H7 (cell line): ENCODE measurements at places on chromosomes 7 and 10.

- no peak for DNase-seq
These were observed 128.4 kb upstream of the TCF7L2 start for GRCh38 chr10:112821663-112822062.

DNA sequence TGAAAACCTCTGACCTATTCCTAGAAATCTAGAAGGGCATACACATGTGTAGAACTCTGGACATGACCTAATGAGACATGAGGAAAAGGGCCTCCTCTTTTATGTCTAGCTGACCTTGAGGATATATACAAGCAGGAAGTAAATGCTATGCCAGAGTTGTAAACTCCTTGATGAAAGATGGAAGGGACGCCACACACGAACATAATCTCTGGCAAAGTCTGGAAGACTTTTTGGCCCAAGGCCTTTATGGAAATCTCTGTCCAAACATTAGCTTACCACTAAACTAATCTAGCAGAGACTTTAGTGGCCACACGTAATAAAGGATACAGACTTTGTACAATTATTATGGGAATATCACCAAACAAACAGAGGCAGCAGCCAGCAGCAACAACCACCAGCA, 138.1 kb upstream of the THSD7A start:
- no peak for DNase-seq

DNA sequence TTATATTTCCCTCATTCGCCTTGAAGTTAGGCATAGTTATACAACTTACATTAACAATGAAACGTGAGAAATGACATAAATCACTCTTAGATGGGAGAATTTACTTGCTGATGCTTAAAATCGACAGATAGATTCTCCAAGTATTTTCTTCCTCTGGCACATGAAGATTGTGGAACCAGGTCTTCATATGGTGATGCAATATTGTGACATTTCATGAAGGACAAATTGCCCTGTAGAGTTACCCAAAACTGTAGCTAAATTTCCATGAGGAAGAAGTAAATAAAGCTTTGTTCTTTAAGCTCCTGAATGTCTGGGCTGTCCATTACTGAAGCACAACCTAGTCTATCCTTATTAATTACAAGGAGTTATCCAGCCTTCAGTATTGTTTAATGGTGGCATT, 353.1 kb downstream of the THSD7A start:
- no peak for DNase-seq

DNA sequence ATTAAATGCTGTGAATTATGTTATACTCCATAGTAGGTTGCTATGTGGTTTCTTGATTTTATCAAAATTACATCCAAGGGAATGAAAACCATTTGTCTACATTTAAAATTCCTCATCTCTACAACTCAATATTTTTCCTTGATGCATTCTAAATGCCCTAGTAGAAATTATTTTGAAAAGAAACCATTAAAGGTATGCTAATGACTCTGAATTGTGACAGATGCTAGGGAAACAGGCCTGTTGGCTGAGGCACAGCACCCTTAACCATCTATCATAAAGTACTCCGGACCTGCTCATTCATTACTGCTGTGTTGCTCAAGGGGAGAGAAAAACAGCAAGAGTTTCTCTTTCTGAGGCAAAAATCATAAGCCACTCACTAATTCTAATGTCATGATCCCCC, 131.2 kb downstream of the CHCHD3 start:
- DNase-seq, result no peak

DNA sequence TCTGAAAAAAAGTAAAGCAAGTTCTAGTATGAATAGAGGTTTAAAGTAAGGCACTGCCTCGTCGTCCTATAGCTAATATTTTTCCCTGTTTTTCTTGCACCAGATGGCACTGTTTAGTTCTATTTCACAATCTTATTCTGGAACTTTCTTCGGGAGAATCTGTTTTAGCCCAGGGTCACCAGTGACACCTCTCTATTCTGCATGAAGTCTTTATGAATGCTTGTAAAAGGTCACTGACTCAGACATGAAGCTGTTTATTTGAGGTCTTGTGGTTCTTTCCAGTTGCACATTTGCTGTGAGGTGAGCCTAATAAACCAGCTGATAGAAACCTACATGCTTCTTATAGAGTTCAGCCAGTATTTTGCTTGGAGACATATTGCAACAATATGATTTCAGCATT, 444.3 kb downstream of the AUTS2 start:
- no peak for DNase-seq

DNA sequence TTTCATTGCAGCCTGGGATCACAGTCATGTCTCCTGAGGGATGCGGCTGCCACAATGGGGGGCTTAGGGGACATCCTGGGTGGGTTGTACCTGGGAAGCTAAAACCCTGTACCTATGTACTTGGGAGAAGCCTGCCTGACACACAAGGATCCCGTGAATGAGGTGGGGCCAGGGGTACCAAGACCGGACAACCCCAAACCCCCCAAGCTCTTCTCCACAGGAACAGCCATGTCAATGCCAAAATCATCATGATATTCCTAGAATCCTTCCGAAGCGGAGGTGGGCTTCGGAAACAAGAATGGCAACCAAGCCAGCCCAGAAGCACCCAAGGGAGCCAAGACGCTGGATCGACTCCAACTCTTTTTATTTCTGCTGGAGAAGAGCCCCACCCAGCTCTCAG, 260.3 kb upstream of the TCERG1L start:
- DNase-seq, result no peak

DNA sequence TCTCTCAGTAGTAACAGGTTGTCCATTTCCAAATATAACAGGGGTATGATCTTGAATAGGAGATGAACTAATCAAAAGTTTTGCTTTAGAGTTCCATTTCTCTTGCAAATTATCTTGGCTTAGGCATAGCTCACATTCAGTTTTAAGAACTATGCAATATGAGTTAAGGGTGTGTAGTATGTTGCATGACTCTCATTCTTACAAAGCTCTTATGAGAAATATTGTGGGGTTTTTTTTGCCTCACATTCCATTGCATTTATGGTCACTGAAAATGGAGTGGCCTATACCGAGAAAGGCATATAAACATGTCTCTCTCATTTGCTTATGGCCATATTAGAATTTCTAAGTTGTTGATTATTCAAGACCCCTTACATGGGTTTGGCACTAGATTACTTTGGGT, 48.5 kb upstream of the LAMB1 start:
- no peak for DNase-seq

DNA sequence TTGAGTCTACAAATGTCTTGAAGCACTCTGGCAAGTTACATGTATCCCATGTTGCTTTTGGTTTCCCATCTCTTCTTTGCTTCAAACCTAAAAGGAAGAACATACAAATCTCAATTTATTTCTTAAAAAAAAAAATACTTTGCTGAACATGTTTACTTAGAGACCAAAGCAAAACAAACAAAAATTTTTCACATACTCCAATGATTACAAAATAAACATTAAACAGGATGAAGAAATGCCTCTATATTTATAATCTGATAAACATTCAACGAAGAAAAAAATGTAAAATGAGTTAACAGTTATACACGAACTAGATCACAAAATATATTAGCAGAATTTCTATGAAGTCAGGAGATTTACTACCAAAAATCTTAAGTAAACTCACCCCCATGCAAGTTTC, 31.3 kb downstream of the FAM204A start:
- no peak for DNase-seq

GRCh38 chr10:61642676-61643075, 20.1 kb upstream of the CABCOCO1 start:
- no peak for DNase-seq

- no peak for DNase-seq
These were observed 23.4 kb downstream of the HYCC1 start for GRCh38 chr7:22990588-22990949.

DNA sequence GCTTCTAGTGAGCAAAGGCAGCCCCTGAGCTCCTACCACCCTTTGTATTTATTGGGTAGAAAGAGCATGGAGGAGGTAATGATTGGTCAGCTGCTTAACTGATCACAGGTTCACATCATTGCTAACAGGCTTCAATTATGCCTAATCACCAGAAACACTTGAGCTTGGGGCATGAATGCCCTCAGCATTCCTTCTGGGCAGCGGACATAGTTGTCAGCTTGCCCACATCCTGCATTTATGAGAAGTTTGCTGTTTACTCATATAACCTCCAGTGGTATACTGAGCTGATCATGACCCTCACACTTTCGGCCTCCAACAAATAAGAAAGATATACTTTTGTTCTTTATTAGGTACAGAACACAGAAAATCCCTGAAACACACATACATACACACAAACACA, 140.3 kb upstream of the ODAD2 start:
- no peak for DNase-seq

- no peak for DNase-seq
These were observed 191.5 kb downstream of the WDR37 start for GRCh38 chr10:1247598-1248261.

DNA sequence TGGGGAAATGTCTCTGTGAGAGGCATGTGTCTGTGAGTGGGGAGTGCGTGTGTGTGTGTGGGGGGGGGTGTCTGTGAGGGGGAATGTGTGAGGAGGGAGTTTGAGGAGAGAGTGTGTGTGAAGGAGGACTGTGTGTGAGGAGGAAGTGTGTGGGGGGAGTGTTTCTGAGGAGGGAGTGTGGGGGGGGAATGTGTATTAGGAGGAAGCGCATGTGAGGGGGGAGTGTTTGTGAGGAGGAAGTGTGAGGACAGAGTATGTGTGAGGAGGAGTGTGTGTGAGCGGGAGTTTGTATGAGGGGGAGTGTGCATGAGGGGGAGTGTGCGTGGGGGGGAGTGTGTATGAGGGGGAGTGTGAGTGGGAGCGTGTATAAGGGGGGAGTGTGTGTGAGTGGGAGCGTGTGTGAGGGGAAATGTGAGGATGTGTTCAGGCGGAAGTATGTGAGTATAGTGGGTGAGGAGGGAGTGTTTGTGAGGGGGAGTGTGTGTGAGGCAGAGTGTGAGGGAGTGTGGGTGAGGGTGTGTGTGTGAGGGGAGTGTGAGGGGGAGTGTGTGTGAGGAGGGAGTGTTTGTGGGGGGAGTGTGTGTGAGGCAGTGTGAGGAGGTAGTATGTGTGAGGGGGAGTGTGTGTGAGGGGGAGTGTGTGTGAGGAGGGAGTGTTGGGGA, 21.8 kb upstream of the PTPRN2 start:
- DNase-seq, result no peak

DNA sequence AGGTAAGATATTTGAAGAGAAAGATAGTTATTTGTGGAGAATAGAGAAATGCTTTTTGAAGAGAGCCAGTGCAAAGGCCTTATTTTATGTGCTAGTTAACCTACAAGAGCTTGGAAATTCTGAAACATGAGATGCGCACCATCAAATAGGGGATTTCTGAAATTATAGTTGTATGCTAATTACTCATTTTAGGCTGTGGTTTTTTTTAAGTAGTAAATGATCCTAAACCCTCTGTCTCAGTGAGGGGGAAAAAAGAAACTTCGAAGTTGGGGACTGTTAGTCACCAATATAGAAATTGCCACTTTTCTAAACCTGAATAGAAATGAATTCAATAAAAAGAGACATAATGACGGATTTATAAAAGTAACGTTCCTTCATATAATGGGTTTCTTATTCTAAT, 119.3 kb upstream of the MDFIC start:
- DNase-seq, result no peak

- DNase-seq, result no peak
These were observed 3.9 kb downstream of the MDH2 start for GRCh38 chr7:76051840-76052239.
